ENCODE measurements at places on chromosomes 2 and 18.

DNA sequence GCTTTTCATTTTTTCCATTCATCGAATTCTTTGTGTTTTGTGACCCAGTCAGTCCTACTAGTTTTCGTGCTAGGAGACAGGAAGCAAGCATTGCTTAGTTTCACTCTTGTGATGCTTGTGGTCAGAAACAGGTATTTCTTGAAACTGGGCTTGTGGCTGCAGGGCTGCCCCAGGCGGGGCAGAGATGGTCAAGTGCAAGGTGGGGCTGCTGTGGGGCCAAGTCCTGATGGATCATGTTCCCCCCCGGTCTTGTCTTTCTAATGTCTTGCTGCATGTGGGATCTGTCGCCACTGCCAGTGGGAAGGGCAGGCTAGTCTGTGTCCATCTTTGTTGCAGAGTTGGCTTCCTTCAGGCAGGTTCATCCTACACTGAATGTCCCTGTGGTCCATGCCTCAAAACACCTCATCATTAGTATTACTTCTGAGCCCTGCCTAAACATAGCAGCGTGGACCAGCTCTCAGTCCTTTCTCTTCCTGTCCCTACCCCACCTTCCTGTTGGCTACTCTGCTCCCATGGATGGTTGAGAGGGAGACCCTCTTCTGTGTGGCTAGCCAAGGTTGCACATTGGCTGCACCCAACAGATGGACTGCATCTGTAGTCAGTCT, 38.7 kb downstream of the INPP4A start:
- DNase-seq, result no peak

- no peak for DNase-seq
Observed at GRCh38 chr2:233271693-233272092, 20.2 kb downstream of the ATG16L1 start.

GRCh38 chr2:234326694-234327093, 170.2 kb downstream of the ARL4C start:
- DNase-seq, result no peak

GRCh38 chr2:36885605-36886004, 80.7 kb downstream of the STRN start:
- no peak for DNase-seq

GRCh38 chr2:132422736-132423135, 6.1 kb downstream of the GPR39 start:
- DNase-seq, result no peak

DNA sequence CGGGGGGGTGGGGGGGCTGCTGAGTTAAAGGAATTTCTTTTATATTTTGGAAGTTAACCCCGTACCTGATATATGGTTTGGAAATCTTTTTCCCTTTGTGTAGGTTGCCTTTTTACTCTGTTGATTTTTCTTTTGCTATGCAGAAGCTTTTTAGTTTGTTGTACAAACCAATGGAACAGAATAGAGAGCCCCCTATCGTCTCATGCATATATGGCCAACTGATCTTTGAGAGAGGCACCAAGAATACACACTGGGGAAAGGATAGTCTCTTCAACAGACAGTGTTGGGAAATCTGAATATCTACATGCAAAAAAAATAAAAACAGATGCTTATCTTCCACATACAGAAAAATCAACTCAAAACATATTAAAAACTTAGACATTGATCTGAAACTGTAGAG, 647.8 kb upstream of the KLHL29 start:
- no peak for DNase-seq

- no peak for DNase-seq
Observed at GRCh38 chr18:58337686-58338085, 291.2 kb downstream of the ALPK2 start.

DNA sequence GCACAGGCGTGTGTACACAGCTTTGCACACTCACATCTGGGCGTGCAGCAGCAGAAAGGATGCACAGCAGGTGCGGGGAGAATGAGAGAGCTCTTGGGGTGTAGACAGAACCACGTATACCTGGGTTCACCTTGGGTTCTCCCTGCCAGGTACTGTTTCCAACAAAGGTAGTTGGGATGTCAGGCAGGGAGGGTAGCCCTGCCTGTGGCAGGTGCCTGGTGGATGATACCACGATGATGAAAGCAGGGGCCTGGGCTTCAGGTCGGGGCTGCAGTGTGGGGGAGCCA, 6.5 kb upstream of the ARID5A start:
- DNase-seq, result no peak

GRCh38 chr2:111688482-111688881, 195.5 kb downstream of the ANAPC1 start:
- no peak for DNase-seq

DNA sequence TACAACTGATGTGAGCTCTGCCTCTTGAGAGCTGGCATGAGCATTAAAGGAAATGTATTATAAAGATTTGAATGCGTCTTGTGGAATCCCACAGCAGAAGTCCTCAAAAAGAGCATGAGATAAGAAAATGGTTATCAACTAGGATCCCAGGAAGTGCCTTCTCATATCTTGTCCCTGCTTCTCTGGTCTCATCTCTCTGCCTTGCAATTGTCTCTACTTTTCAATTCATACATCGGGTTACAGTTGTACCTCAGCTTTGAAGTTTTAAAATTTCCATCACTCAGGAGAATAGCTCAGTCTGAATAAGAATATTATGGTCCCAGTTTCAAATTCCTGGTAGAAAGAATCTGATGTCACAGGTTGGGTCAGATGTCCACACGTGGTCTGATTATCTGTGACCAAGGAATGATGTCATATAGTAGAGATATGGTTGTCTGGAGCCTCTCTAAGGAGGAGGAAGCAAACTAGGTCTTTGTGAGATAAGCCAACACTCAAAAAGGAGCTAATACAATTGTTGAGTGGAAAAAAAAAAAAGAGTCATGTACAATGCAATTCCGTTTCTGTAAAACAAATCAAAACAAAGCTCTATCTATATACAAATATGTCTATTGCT, 21.7 kb upstream of the CCDC88A start:
- no peak for DNase-seq

DNA sequence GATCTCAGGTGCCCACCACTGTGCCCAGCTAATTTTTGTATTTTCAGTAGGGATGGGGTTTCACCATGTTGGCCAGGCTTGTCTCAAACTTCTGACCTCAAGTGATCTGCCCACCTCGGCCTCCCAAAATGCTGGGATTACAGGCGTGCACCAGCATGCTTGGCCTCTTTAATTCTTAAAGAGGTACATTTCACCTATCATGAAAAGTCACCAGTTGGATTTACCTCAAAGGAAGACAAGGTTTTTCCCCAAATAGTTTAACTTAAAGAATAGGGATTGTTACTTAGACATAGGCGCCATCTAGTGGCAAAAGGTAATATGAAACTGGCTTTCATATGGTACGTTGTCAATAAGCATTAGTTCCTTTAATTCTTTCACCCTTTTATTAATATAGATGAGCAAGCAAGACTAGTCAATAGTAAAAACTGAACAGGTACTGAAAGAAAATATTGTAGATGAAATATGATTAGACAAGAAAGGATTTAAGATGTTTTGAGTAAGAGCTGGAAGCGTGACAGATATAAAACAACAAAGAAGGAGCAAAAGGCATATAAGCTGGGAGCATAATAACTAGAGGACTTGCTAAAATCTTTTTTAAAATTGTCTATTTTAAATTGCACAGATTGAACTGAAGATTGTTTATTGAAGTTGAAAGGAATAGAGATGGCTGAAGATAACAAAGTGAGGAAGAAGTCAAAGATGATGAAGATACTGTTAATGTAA, 35.0 kb upstream of the PSMD14 start:
- DNase-seq, result no peak

DNA sequence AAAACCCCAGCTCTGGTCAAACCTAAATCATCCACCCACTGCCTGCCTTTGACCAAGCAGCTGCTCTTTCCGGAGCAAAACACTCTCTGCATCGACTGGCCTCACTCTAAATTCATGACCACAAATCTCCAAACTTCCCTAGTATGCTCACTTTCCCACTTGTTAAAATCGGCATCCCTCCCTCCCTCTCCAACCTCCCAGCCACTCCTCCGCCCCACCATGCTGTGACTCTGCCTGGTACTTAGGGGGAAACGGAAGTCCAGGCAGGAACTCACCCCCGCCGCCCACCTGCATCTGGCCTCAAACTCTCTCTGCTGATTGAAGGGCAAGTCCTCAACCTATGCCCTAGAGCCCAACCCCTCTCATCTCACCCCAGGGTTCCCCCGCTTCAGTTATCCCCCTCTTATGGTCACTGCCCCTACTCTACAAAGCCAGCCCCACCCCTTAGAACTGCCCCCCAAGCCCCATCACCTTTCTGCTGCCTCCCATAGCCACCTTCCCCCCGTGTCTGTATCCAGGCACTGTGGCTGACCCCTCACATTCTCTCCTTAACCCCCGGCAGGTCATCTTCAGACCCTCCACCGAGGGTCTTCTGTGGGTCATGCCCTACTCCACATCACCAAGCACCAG, 3.8 kb upstream of the ADRA2B start:
- no peak for DNase-seq

Measured in NCI-H187 treated with DMSO at 0.1 percent for 48 hours (cell line).